ENCODE measurements at places on chromosomes 2 and 18.

DNA sequence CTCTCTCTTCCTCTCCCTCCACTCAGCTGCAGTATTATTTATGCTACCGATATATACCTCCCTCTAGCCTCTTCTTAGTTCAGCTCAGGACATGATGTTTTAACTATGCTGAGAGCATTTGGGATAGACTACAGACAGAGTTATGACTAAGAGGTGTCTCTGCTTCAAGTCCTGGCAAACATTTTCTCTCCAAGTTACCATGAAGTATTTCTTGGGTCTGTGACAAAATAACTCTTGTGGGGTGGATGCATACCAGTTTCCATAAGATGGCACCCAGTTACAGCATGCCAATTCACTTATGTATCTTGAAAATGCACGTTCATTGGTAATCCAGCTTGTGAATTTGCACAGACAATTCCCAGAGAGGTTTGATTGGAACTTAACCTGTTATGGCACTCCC is 737.6 kb downstream of the SLC4A3 start:
- peak; percentile 26 for DNase-seq

DNA sequence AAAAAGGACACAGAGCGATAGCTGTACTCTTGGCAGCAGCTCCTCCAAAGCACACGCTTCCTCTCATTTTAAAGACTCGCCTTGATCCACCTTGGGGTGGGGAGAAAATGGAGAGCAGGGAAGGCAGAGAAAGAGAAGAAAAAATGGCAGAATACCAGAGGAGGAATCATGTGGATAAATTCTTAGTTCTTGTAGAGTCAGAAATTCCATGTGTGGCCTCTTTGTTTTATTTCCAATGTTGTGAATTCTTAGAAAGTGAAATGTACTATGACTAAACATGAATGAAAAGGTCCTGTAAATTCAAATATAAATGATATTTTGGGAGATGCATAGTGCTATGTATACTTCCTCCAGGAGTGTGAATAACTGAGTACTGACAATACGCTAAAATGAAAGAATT is 89.7 kb upstream of the SESTD1 start:
- no peak for DNase-seq

GRCh38 chr18:47883771-47884413 is 46.6 kb downstream of the SMAD2 start:
- DNase-seq: no peak

DNA sequence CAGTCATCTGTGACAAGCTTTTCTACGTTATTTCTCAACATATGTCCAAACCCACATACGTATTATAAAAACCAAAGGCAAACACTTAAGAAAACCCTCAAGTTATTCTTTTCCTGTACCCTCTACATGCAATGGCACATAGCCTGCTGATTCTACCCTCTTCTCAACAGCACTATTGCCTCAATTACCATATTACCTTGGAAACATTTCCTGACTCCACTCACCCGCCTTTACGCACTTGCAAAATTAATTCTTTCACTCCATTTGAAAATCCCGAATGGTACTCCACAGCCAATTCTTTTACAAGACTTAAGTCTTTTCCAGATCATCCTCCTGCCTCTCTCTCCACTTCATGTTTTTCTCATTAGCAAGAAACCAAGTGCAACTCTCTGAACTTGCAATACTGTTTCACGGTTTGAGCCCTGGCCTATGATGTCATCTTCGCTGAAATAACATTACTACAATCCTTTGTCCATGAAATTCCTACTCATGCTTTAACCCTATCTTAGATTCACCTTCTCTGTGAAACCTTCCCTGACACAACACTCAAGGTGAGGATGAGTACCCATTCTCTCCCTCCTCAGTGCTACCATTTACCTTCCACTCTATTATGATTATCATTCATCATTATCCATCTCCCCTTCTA is 29.0 kb downstream of the SESTD1 start:
- DNase-seq: peak; percentile 9

DNA sequence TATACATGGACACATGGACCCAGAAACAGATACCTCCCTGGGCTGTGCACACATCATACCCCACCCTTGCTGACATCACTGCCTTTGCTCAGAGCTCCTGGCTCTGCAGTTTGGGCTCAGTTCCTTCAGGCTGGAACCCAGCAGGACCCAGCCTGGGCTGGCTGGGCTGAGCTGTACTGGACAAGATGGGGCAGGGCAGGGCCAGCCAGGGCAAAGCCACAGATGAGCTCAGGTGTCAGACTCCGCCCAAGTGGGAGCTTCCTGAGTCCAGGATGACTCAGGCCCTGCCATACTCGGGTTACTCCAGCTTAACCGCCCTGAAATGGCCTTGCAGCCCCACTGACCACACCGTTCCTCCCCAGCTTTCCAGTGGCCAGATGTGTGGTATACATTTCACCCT is 284.9 kb downstream of the OSR1 start:
- peak; percentile 3 for DNase-seq

GRCh38 chr2:63827749-63828148 is 13.9 kb upstream of the UGP2 start:
- DNase-seq: peak; percentile 71

GRCh38 chr2:100898035-100898665 is 78.2 kb downstream of the NPAS2 start:
- no peak for DNase-seq

- no peak for DNase-seq
These were observed 3.8 kb downstream of the LRRFIP1 start for GRCh38 chr2:237631007-237631785.

GRCh38 chr2:39657287-39657937 is 8.3 kb upstream of the TMEM178A start:
- no peak for DNase-seq

GRCh38 chr2:20223407-20224163 is 1.3 kb downstream of the SDC1 start:
- no peak for DNase-seq

DNA sequence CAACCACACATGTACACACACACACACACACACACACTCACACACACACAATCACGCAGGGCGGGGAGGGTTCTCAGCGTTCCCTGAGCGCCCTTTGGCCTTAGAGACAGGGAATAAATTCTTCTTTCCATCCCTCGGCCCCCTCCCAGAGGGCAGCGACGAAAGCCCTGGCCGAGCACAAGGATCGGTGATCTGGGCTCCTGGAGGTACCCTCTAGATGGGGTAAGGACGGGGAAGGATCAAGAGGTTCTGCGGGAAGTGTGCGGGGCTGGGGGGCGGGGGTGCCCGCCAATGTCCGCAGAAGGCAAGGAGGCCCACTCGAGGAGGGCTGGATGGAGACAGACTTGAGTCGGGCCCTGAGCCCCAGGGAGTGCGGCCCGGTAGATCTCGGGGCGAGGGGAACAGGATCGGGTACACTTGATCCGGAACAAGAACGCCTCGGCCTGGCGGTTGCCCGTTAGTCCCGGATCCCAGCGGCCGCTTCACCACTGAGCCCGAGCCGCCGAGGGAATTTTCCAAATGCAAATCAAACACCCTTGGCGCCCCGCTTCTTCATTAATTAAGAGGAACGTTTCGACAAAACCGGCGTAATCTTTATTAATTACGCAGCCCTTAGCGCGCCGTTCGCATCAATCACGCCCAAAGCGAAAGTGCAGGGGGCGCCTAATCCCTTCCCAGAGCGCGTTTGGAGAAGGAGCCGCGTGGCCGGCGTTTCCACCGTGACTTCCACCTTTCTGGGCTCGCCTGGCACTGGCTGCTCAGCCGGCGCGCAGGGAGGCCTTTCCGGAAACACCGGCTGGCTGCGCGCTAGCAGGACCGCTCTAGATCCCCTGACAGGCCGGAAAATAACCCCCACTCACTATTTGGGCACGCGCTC is 7.0 kb upstream of the PAX3 start:
- DNase-seq: no peak

DNA sequence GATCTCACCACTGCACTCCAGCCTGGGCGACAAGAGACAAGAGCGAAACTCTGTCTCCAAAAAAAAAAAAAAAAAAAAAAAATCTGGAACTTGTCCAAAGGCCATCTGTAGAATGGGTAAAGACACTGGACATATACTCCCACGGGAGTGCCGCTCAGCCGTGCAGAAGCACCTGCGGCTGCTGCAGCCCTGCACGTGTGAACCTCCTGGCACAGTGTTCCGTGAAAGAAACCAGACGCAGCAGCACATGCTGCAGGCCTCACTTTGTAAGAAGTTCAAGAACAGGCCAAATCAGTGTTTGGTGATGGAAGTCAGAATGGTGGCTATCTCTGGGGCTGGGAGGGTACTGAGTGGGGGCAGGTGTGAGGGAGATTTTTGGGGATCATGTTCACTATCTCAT is 6.5 kb downstream of the CHRND start:
- DNase-seq: no peak

- DNase-seq: no peak
These were observed 26.1 kb downstream of the DGUOK start for GRCh38 chr2:73952499-73953446.

- DNase-seq: no peak
These were observed 56.3 kb upstream of the UBXN4 start for GRCh38 chr2:135685361-135685760.

- no peak for DNase-seq
These were observed 12.2 kb upstream of the ARL5A start for GRCh38 chr2:151840216-151841046.

DNA sequence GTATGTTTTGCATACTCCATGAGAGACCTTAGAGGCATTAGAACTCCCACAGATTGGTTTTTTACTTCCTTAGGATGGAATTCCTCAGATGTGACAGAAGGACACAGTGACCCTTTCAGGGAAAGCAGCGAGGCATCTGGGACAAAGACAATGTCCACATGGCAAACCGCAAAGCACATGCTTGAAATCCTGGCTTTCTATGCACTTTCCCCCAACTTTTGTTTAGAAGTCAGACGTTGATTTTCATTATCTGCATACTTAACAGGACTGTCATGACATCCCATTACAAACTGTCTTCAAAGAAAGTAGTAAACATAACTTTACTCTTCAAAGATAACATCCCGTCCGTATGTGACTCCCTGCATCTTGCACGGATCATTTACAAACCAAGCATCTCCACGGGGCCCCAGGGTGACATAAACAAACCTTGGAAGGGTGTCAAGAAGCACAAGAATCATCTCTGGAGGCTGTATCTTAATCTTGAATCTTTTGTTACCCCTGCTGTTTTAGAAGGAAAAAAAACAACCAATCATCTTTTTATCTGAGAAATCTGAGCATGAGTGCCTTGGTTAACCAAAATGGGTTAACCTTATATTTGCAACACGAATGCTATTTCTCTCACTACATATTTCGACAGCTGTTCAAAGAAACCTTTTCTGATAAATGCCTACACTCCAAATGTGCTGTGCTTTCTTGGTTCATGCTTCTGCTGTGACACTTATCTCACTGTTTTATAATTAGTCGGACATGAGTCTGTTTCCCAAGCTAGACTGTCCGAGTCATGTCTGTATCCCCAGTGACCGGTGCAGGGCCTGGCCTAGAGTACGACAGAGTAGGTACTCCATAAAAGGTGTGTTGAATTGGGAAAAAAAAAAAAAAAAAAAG is 90.8 kb downstream of the CCBE1 start:
- peak; percentile 57 for DNase-seq

- no peak for DNase-seq
These were observed 186.0 kb upstream of the EPHA4 start for GRCh38 chr2:221758076-221758475.

- DNase-seq: no peak
These were observed 12.0 kb downstream of the ONECUT2 start for GRCh38 chr18:57447154-57447621.

- no peak for DNase-seq
These were observed 39.9 kb downstream of the NCK2 start for GRCh38 chr2:105784589-105784988.

DNA sequence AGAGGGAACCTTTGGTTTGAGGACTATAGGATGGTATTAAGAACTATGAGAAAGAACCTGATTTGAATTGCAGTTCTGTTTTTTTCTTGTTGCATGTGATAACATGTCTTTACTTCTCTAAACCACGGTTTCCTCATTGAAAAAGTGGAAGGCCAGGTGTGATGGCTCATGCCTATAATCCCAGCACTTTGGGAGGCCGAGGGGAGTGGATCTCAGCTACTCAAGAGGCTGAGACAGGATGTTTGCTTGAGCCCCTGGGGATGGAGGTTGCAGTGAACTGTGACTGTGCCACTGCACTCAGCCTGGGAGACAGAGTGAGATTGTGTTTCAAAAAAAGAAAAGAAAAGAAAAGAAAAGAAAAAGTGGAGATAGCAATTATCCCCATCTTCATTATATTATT is 32.3 kb downstream of the SCN9A start:
- no peak for DNase-seq

- DNase-seq: no peak
These were observed 268.3 kb upstream of the NETO1 start for GRCh38 chr18:73136134-73136533.

DNA sequence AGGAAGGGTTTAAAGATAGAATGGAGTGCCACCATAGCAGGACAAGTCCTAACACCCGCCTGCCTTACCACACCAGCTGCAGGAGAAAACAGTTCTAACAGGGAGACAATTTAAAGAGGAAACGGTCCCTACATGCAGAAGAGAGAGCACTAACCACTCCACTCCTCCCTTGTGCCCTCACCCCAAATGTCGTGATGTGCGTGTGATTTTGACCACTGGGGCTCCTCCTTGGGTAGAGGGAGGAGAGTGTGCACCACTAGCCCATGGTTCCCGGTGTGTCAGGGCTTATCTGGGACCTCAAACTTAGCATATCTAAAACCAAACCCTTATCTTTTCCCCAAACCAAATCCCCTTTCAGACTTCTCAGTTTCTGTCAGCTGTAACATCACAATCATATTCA is 105.5 kb upstream of the CCDC68 start:
- DNase-seq: no peak

GRCh38 chr2:129297430-129297829 is 682.0 kb upstream of the RAB6C start:
- DNase-seq: no peak

DNA sequence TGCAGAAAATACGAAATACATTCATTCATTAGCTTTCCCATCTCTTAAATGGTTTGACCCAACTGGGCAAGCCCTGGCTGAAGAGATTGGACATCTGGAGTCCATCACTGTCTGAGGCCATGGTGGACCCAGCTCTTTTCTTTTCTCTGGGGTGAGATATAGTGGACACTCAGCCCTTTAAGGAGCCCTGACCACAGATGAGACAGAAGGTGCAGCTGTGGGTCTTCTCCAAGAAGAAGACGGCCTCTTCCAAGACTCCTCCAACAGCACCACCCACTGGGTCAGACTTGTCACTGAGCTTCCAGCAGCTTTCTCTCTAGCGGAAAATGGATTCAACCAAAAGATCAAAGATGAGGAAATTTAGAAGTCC is 27.2 kb downstream of the TWIST2 start:
- DNase-seq: no peak

- DNase-seq: no peak
These were observed 41.9 kb upstream of the TMEM17 start for GRCh38 chr2:62547854-62548253.

GRCh38 chr2:42834161-42834560 is 41.8 kb upstream of the HAAO start:
- no peak for DNase-seq

DNA sequence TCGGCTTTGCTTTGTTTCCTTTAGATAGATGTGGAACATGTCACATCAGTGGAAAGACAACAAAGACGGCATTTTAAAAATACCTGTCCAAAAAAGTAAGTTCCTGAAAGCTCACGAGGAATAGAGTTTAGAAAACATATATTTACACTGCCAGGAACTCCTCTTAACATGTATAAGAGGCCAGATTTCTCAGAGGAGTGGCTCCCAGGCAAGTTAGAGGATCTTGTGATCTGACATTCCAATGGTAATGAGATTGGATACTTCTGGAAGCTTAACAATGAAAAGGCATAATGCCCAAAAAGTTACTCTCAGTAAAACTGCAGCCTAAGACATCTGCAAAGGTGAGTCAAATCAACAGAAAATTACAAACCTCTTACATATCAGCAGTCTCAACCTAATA is 77.1 kb downstream of the CYRIA start:
- no peak for DNase-seq

Measured in BJ (cell line).